ENCODE measurements at places on chromosomes 5 and 9.

DNA sequence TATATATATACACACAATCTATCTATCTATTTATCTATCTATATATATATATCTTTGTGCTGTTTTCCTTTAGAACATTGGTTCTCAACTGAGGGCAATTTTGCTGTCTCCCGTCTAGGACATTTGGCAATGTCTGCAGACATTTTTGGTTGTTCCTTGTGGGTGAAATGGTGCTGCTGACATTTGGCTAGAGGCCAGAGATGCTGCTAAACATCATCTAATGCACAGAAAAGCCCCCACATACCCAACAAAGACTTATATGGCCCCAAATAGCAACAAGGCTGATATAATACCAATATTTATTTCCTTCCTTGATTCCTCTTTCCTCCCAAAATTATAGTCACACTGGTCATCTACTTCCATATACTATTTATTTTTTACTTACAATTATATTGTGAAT lies 197.5 kb downstream of the TRPM3 start:
- peak; percentile 1 for DNase-seq

DNA sequence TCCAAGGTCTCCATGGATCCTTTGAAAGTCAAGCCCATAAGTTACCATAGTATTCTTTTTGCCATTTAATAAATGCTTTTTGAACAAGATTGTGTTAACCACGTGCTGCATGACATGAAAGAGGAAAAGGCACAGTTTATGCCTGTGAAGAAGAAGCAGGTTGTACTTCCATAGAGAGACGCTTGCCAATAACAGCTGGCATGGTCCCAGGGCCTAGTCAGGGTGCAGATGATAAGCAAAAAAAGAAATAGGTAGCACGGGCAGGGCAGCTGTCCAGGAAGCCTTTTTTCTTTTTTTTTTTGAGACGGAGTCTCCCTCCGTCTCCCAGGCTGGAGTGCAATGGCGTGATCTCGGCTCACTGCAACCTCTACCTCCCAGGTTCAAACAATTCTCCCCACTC lies 71.8 kb upstream of the CLINT1 start:
- DNase-seq = no peak

- no peak for DNase-seq
Observed at GRCh38 chr5:122173474-122174415, 44.4 kb downstream of the ZNF474 start.

DNA sequence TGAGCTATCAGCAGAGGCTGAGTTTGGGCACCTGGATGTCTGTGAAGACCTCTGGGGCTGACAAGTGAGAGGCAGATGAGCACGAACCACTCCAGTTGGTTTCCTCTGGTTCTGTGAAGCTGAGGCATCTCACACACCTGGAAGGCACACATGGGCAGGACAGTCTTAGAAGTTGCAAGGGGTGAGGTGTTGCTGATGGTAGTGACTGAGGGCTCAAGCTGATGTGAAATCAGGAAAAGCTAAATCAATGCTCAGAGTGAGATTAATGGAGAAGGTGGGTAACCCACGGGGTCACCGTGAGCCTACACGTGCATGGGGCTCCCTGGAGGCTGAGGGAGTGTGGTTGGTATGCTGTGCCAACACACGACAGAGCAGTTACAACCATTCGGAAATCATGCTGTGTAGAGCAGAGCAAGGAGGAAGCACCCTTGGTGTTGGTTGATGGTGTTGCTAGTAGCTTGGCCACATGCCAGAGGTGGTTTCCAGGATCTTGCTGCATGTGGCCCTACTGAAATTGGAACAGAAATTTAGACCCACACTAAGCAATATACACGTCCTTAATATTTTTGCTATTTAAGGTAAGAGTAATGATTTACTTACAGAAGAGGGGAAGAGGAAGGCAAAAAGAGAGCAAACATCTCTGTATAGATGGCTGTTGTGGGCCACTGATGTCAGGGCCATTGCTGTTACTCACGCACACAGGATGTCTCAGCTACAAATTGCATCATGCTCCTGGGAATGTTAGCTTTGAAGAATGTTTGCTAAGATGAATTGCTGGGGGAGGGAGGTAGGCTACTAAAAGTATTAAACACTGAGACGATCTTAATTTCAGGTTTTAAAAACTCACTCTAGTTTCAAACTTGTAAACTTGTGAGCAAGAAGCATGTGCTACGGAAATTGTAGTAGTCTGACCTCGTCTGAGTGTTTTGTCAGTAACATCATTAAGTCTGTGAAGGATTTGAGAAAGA lies 170.5 kb downstream of the ARHGEF28 start:
- peak; percentile 99 for DNase-seq

- no peak for DNase-seq
Observed at GRCh38 chr9:7009065-7009464, 251.3 kb downstream of the KDM4C start.

GRCh38 chr5:102153003-102153759 lies 142.9 kb downstream of the SLCO4C1 start:
- DNase-seq = peak; percentile 34

DNA sequence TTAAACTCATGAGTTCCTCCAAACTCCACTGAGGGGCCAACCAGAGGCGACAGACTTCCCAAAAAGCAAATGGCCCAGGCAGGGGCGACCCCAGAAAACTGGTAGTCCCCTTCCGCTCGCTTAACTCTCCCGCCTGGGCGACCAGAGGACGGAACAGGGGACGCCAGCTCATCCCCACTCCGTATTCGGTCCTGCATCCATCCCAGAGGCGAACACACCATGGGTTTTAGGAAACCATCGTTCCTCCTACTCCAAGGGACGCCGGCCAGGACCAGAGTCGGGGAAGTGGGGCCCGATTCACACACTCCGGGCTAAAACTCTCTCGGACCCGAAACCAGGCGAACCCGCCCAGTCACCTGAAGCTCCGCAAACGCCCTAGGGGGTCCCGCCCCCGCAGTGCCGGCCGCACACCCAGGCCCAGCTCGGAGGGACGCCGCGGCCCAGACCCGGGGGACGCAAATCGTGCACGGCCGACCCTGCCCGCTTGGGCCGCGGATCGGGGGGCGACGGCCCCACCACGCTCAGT lies 478 bp downstream of the TEX10 start:
- DNase-seq = peak; percentile 9

DNA sequence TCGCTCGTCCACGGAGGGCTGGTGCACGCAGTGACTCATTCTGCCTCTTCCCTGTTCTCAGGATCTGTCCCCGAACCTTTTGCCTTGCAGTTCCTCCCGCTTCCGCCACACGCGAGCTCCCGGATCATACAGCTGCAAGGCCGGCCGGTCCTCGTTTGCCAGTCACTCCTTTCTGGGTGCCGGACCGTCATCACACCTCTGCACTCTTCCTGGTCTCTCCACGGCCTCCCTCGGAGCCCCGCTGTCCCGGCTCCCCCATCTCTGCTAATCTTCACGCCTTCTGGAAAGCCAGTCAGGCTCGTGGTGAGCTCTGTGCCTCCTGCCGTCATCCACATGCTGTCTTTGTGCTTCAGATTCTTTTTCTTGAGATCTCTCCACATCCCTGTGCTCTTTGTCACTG lies 91.8 kb downstream of the STX17 start:
- DNase-seq = no peak

DNA sequence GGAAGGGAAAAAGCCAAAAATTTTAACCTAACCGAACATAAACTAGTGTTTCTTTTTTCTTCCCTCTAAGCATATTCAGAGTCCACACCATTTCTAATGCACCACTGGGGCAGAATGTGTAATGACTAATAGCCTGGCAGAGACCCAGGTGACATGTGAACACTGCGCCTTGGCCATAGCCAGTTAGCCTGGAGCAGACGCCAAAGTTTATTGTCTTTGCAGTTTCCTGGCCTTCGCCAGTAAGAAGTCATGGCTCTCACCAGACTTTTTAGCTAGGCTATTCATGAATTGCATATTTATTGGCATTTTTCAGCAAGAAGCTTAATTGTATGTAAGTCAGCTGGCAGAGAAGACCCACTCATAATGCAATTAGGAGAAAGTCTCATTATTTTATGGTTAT lies 182.8 kb upstream of the SLC27A6 start:
- peak; percentile 92 for DNase-seq

- no peak for DNase-seq
Observed at GRCh38 chr5:124825983-124826337, 79.5 kb upstream of the ZNF608 start.

All from iris pigment epithelial cell (primary cell).